Right atrium auricular region (tissue), 2 donors: ENCODE measurements at places on chromosomes 4 and X. TPM values are rescaled to one million over a fixed set of nuclear protein-coding genes. Genes with fewer than 3 reads are reported as not detected.

- no peak overlapping the region for H3K27ac ChIP-seq
- H3K27me3 ChIP-seq, result no peaks in the 10 kb centered on the region
- H3K4me1 ChIP-seq, result no peaks in the 10 kb centered on the region
- DNase-seq, result no peak
- H3K4me3 ChIP-seq, result no peak overlapping the region
Measured at GRCh38 chrX:79412166-79412565, 45.0 kb upstream of the ITM2A start.

The MFAP3L gene
- total RNA-seq, result 7.7 TPM

GRCh38 chrX:149518236-149518635, 13.1 kb upstream of the IDS start:
- no peaks in the 10 kb centered on the region for H3K4me1 ChIP-seq
- no peak overlapping the region for H3K27ac ChIP-seq
- no peaks in the 10 kb centered on the region for H3K36me3 ChIP-seq
- DNase-seq, result no peak
- H3K27me3 ChIP-seq, result no peaks in the 10 kb centered on the region

The GAGE12F gene
- total RNA-seq, result not detected
